ENCODE measurements at places on chromosomes 3 and 15.

DNA sequence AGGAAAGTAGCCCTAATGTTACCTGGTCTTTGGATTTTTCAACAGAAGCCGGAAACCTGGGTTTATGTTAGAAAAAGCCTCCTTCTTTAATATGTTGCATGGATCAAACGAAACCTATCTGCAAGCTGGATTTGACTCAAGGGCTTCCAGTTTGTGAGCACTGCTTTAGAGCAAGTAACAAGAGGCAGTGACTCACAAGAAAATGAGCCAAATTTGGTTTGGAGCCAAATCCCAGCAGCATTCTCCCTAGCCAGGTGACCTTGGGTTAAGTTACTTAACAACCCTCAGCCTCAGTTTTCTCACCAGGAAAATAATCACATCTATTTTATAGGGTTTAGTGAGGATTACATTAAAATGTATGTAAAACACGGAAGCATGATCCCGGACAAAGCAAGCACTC, 215.2 kb upstream of the PRICKLE2 start:
- no peak for DNase-seq

GRCh38 chr3:44762690-44763089, 1.1 kb downstream of the KIF15 start:
- DNase-seq = no peak

DNA sequence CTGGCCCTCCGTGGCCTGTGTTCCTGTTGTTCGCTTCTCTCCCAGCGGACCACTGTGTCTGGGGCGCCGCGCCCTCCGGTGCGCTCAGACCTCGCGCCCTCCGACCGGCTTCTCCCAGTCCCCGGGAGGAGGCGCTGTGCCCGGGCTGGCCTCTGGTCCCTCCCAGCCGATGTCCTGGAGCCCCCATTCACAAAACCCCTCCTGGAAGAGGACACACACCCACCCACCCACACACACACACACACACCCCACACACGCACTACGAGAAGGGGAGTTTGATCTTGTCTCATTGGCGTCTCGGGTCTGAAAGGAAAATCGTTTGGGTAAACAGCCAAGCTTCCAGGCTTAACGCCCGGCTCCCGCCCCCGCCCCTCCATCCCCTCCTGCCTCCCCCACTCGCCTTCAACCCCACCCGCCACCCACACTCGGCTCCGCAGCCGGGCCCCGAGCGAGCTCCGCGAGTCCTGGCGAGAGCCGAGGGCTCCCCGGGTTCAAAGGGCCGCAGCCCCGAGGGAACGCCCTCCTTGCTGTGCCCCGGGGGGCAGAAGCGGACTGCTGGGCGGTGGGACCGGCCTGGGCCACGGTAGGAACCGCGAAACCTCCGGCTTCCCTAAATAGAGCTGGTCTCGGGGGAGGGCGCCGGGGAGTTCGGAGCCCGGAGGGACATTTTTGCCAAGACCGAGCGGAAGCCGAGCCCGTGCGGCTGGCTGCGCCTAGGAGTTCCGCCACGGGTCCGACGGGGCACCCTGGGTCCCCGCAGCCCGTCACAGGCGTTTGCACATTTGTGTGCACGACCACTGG, 23.6 kb downstream of the NR2F2 start:
- no peak for DNase-seq

GRCh38 chr15:80186066-80186465, 33.3 kb downstream of the FAH start:
- no peak for DNase-seq

- DNase-seq = no peak
Observed at GRCh38 chr15:59879506-59880265, 124.4 kb upstream of the FOXB1 start.

Data from AG04450 (cell line).